ENCODE measurements at places on chromosomes 5 and 9. TPM values are rescaled to one million over a fixed set of nuclear protein-coding genes. Genes with fewer than 3 reads are reported as not detected.

DNA sequence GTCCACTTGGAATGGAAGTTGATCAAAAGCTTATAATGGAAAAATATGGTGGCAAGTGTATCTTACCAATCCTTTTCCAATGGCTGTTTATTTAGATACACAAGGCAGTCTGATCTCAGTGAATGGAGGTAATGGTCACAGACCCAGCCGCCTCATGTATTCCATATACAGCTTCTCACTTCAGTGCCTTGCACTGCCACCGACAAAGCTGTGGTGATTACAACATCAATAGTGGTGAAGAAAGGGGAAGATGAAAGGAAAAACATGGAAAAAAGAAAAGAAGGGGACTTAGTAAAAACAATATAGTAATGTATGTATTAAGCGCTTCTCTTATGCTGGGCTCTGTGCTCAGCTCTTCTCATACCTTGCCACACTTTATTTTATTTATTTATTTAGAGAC, 297.3 kb upstream of the RASA1 start:
- no peak for DNase-seq

DNA sequence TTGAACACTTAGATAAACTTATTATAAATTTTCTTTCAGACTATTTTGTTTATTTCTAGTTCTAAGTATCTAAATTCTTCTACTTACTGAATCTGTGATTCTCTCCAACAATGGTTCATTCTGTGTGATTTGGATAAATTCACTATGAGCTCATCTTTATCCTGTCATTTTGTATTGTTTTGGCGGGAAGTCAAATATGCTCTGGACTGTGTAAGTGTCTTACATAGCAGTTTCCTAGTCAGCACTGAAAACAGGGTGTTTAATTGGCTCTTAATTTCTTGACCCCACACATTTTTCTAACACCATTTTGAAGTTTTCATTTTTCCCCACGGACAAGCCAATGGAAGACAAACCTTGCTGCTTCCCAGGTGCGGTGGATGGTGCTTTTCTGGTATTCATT, 207.0 kb upstream of the ACO1 start:
- DNase-seq = no peak

DNA sequence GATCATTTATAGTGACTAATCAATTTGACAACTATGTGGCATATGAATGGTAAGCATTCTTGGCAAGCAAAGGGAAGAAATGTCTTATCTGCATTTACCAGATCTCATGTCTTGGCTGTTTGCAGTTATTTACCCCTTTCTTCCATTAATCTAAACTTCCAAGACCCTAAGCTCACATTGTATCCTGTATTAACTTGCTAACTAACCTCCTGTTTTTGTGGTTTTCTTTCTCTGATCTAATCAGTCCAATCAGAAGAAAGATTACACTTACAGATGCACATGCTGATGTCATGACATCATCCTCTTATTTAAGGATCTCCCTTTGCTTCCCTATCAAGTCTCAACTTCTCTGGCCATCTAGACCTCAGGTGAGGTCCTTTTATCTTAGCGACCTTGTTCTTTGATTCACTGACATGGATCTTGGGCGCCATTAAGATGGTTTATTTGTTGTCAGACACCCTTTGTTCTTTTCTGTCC, 95.5 kb downstream of the F2RL2 start:
- DNase-seq = no peak

DNA sequence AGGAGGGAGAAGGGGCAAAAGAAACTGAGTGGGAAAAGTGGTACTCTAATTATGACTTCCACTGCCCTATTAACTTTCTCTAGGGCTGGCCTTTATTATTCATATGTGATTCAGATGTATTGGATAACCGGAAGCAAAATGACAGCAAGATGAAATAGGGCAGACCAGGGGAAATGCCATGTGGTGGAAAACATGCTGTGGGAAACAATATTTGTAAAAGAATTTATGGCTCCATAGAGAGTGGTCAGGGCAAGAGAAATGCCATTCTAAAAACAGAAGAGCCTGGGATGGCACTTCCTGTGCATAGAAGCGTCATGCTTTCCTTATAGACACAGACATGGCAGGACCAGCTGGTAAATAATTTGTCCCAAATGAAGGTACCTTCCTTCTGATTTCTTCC, 67.7 kb downstream of the MEGF10 start:
- DNase-seq = no peak

DNA sequence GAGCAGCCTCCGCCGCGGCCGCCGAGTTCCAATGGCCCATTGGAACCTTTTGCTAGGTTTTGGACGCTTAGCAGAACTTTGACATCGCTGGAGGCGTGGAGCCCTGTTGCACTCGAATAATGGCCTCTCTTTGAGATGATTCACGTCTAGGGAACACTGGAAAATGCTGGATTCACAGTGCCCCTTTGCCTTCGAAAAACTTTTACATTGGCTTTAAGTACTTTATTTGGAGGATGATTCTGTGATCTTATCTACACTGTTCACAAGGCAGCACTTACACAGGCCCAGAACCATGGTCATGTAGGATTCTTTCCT, 536 bp upstream of the PPIC start:
- DNase-seq = no peak

- no peak for DNase-seq
Observed at GRCh38 chr9:104970271-104970987, 42.5 kb upstream of the ABCA1 start.

- no peak for DNase-seq
Observed at GRCh38 chr5:3535414-3536211, 60.0 kb upstream of the IRX1 start.

DNA sequence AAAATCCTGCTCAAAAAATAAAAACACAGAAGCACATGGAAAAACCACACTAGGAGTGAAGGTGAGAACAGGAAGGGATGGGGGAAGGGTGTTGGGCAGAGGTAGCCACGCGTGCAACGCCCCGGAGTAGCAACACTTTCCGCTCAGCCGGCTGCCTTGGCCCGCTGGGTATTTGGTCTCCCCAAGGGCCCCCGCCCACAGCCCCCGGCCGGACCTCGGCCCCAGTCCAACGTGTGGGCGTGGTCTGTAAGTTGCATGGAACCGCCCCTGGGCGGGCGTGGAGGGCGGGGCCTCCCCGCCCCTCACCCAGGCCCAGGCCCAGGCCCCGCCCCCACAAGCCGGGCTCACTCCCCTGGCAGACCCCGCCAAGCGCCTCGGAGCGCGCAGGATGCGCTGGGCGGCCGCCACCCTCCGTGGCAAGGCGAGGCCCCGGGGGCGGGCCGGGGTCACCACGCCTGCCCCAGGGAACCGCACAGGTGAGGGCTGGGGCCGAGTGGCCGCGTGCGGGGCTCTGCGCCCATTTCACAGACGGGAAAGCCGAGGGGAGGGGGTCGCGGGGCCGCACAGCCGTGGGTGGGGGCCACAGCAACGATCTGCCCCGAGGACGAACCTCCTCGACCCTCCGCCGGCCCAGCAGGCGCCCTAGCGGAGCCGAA, at the start of gene SUSD3:
Gene SUSD3, plus strand, starts transcription at position 347 of the 656 bp plus-strand sequence. Its CDS starts 42 bp downstream, at position 389.
- DNase-seq = peak; percentile 83

DMRT3 gene
- total RNA-seq = not detected

DPYSL3 gene
- 343 TPM for total RNA-seq

RPS23 gene
- total RNA-seq = 4,112 TPM

Measured in sigmoid colon (tissue), 7 donors.